Activated T-helper 2 cell treated with anti-CD3 and anti-CD28 coated beads, Interferon-gamma antibody, Interleukin-2, Interleukin-4, amounts not matched to agents 10 μg/mL and 5 μg/mL and 100 μg/mL, durations not matched to agents 14 hours and 24 hours and 36 hours (primary cell): ENCODE measurements at places on chromosomes 13 and 19. TPM values are rescaled to one million over a fixed set of nuclear protein-coding genes. Genes with fewer than 3 reads are reported as not detected.

DNA sequence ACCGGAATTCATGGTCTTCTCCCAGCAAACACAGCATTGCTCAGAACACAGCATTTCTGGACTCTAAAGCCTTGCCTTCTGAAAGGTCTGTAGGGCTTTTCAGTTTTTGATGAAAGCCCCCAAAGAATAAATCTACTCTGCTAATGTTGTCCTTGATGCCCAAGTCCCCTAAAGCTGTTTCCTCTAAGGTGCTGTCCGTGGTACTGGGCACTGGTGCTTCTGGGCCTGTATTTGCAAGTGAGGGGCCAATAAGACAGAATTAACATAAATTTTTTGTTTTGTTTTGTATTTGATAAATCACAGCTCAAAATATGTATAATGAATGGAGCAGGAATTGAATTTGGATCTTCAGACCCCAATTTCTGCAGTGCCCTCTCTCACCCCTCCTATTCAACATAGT is 12.1 kb upstream of the LGALS13 start:
- no peaks in the 10 kb centered on the region for H3K4me1 ChIP-seq
- no peaks in the 10 kb centered on the region for H3K36me3 ChIP-seq
- H3K4me3 ChIP-seq, result no peak overlapping the region
- DNase-seq, result no peak
- no peaks in the 10 kb centered on the region for H3K27me3 ChIP-seq

- H3K36me3 ChIP-seq, result no peaks in the 10 kb centered on the region
- DNase-seq, result no peak
- no peak overlapping the region for H3K27ac ChIP-seq
- no peak overlapping the region for H3K4me3 ChIP-seq
- H3K4me1 ChIP-seq, result peaks cover 2% of the 10 kb centered on the region
Observed at GRCh38 chr19:8224394-8225145, 15.4 kb downstream of the CERS4 start.

DNA sequence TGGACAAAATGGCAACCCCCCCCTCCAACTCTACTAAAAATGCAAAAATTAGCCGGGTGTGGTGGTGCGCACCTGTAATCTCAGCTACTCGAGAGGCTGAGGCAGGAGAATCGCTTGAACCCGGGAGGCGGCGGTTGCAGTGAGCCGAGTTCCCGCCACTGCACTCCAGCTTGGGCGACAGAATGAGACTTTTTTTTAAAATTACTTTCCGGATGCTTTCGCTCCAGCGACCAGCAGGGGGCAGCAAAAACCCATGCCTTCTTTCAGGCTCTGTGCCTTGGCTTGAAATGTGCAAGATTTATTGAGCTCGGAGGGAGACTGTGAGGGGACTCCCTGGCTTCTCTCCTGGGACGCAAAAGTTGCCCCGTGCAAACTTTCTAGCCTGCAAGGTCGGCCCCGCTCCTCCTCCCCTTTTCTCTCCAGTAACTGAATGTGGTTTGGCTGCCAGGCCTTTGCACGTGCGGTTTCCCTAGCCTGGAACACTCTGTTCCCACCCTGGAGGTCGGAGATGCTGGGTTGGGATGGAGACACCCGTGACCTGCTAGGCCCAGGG is 61.4 kb upstream of the NFIC start:
- no peak overlapping the region for H3K4me3 ChIP-seq
- H3K36me3 ChIP-seq, result no peaks in the 10 kb centered on the region
- DNase-seq, result peak; percentile 68
- H3K27me3 ChIP-seq, result peaks cover 8% of the 10 kb centered on the region
- no peak overlapping the region for H3K27ac ChIP-seq

- no peak for DNase-seq
- no peaks in the 10 kb centered on the region for H3K4me1 ChIP-seq
- no peaks in the 10 kb centered on the region for H3K36me3 ChIP-seq
- H3K27ac ChIP-seq, result no peak overlapping the region
- peaks cover 10% of the 10 kb centered on the region for H3K27me3 ChIP-seq
- no peak overlapping the region for H3K4me3 ChIP-seq
Observed at GRCh38 chr13:93788456-93788855, 561.8 kb downstream of the GPC6 start.

The ZNF497 gene
- 0.76 and 2.2 TPM in 2 replicates for total RNA-seq

DNA sequence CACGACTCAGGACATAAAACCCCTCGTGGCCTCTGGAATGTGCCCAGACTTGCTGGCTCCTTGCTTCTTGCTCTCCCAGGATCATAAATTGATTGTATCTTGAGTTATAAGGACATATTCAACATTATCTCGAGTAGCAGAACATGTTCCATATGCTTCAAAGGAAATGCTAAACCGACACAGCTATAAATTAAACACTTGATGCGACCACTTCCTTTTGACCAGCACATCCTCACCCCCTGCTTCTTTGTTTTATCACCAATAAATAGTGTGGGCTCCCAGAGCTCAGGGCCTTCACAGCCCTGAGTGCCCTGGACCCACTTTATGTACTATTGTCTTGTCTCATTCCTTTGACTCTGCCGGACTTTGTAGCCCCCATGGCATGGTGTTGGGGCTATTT is 157.0 kb upstream of the PABPC3 start:
- H3K27me3 ChIP-seq, result peaks cover 8% of the 10 kb centered on the region
- DNase-seq, result no peak
- no peak overlapping the region for H3K4me3 ChIP-seq
- no peaks in the 10 kb centered on the region for H3K4me1 ChIP-seq
- no peaks in the 10 kb centered on the region for H3K36me3 ChIP-seq

The JAK3 gene
- total RNA-seq, result 212 and 221 TPM in 2 replicates

DNA sequence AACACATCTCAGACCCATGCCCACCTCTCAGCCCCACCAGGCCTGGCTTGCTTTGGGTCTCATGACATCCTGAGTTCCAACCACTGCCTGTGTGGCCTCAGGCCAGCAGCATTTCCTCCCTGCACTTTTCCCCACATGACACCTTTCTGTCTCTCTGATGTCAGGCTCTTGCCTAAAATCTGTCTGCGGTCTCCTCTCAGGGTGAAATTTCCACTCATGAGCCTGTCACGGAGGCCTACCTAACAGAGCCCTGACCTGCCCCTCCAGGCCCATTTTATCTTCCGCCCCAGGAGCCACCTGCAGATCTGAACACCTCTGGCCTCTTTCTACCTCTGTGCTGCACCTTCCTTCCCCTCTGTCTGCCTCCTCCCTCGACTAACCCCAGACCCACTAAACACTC is 93.5 kb downstream of the ZDHHC20 start:
- H3K36me3 ChIP-seq, result no peaks in the 10 kb centered on the region
- H3K27ac ChIP-seq, result peak overlapping the region; percentile 24
- no peak overlapping the region for H3K4me3 ChIP-seq

DNA sequence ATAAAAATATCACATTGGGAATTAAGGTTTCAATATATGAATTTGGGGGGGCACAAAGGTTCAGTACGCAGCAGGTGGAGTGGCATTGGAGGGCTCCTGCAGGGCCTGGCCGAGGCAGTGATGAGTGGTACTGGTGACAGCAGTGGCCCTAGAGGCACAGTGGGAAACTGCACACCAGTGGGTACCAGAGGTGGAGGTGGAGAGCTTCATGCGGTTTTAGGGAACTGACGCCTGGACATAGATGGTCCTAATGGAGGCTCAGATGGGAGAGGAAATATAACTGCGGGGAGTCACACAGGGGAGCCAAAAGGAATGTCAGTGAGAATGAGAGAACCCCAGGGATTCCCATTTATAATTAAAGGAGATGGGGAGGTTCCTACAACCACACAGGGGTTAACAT is 156.2 kb downstream of the COG6 start:
- no peak overlapping the region for H3K4me3 ChIP-seq
- H3K4me1 ChIP-seq, result peaks cover 4% of the 10 kb centered on the region
- H3K36me3 ChIP-seq, result no peaks in the 10 kb centered on the region
- no peaks in the 10 kb centered on the region for H3K27me3 ChIP-seq
- DNase-seq, result no peak
